Myometrial cell (primary cell): ENCODE measurements at places on chromosomes 13 and 19. TPM values are rescaled to one million over a fixed set of nuclear protein-coding genes. Genes with fewer than 3 reads are reported as not detected.

Gene CYP2S1
- under 0.01 and 1.2 TPM in 2 replicates for total RNA-seq

Gene ZNF583
- total RNA-seq, result 0.86 and 1.8 TPM in 2 replicates

Gene TBXA2R
- 3.2 and 8.6 TPM in 2 replicates for total RNA-seq

Gene MBD3L3
- not detected in 2 replicates for total RNA-seq

Gene CEACAM19
- under 0.01 and 0.53 TPM in 2 replicates for total RNA-seq

Gene LMTK3
- total RNA-seq, result not detected in 2 replicates

Gene EXOC3L2
- not detected in 2 replicates for total RNA-seq

Gene SRRM5
- total RNA-seq, result not detected in 2 replicates

Gene FCGBP
- total RNA-seq, result not detected in 2 replicates

Gene TNFSF11
- 1.2 and 3.2 TPM in 2 replicates for total RNA-seq

Gene KLHL26
- 1.4 and 8.0 TPM in 2 replicates for total RNA-seq

Gene TMEM238
- total RNA-seq, result not detected in 2 replicates

Gene ZNF837
- 2.1 and 4.3 TPM in 2 replicates for total RNA-seq

Gene INSR
- 6.4 and 21.9 TPM in 2 replicates for total RNA-seq

Gene PROZ
- total RNA-seq, result not detected in 2 replicates

Gene RGCC
- total RNA-seq, result 60.3 and 108 TPM in 2 replicates

Gene NUFIP1
- total RNA-seq, result 2.6 and 2.7 TPM in 2 replicates

Gene MYO1F
- total RNA-seq, result 0.53 and 2.3 TPM in 2 replicates

Gene TRPC4
- total RNA-seq, result 3.7 and 4.3 TPM in 2 replicates

Gene ADAMTSL5
- total RNA-seq, result 3.5 and 12.6 TPM in 2 replicates

Gene LRG1
- total RNA-seq, result not detected in 2 replicates

Gene MISP
- 0.86 TPM in 1 of 2 replicates, not detected in the other for total RNA-seq

Gene GAPDHS
- total RNA-seq, result not detected in 2 replicates

Gene STOML3
- not detected in 2 replicates for total RNA-seq

Gene KIR2DL3
- not detected in 2 replicates for total RNA-seq

Gene CFAP97D2
- not detected in 2 replicates for total RNA-seq

Gene GPR180
- total RNA-seq, result 10.4 and 12.4 TPM in 2 replicates

Gene ZNF546
- total RNA-seq, result 1.4 and 3.9 TPM in 2 replicates
